ENCODE measurements at places on chromosomes 7 and 10.

DNA sequence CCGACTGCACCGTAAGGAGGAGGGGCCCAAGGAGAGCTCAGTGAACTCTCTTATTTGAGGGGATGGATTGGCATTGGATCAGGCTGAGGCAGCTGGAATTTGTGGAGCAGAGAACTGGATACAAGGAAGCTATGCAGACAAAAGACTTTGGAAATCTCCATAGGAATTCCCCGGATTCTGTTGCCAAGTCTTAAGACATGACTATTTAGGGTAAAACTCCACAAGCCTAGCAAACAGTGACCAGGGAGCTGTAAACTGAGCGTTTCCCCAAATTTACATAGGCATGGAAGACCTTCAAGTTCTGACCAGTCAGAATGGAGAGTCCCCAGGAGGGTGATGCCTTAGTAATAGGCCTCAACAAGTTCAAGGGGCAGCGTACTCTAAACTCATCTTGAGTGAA, 82.5 kb upstream of the PCBD1 start:
- DNase-seq, result peak; percentile 88

GRCh38 chr10:11610166-11610825, 1.2 kb downstream of the USP6NL start:
- no peak for DNase-seq

DNA sequence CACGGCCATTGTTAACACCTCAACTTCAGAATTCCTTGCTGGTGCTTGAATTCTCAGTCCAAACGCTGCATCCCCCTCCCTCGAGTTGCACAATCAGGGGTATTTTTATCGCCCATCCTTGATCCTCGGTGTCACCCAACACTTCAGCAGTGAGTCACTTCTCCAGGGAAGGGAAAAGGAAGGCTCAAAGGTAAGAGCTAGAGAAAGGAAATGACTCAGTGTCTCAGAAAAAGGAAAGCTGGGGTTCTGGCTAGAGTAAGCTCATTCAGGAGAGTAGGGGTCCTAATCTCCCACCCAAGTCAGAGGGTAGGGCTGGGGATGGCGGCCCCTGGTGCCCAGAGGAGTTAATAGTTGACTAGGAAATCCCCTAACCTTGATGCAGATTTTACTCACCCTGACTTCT, 39.8 kb upstream of the TRIM8 start:
- peak; percentile 94 for DNase-seq

DNA sequence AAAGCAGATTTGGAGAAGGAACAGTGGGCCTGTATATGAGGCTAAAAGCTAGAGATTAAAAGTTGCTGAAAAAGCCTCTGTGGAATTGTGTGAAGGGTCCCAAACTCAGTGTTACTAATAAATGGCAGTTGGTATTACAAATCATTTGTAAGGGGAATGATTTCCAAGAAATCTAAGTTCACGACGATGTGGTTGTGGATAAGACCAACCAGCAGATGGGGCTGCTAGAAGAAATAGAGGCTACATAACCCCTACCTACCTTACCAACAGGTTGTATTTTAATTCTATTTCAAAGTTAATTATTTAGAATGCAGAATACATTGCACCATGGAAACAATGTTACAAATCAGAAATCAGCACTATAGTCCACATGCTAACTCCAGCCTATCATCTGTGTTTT, 377.1 kb downstream of the HPSE2 start:
- no peak for DNase-seq

- no peak for DNase-seq
These were observed 280.0 kb downstream of the DGKB start for GRCh38 chr7:14622559-14622958.

DNA sequence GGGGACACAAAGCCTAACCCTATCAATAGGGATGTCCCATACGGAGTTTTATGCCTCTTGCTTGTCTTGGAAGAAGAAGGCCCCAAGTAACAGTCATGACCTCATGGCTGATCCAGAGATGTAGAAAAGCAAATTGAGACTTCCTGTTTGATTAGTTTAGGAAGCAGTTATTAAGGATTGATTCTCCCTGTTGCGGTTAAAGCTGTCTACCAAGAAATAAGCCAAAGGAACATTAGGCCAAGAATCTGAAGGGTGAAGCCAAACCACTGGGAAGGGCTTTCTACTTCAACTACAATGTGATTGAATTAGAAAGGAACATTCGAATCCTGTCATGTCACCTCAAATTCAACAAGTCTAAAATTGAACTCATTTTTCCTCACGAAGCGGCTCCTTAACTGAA, 60.5 kb upstream of the AGBL3 start:
- DNase-seq, result no peak

DNA sequence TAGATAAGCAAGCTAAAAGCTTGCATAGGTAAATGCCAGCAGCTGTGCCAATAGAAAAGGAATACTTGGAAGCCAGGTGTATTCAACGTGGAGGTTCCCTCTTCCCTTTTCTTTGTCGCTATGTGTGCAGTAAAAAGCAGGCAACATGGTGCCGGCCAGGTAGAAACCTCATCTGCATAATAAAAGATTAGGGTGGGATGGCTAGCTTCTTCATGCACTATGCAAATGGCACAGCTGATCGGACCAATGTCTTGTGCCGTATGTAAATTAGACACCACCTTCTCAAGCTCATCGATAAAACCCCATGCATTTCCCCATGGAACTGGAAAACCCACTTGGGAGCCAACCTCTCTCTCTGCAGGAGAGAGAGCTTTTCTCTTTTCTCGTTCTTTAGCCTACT, 150.9 kb upstream of the FOXK1 start:
- no peak for DNase-seq

GRCh38 chr10:11298116-11298515, 280.4 kb downstream of the CELF2 start:
- peak; percentile 22 for DNase-seq

DNA sequence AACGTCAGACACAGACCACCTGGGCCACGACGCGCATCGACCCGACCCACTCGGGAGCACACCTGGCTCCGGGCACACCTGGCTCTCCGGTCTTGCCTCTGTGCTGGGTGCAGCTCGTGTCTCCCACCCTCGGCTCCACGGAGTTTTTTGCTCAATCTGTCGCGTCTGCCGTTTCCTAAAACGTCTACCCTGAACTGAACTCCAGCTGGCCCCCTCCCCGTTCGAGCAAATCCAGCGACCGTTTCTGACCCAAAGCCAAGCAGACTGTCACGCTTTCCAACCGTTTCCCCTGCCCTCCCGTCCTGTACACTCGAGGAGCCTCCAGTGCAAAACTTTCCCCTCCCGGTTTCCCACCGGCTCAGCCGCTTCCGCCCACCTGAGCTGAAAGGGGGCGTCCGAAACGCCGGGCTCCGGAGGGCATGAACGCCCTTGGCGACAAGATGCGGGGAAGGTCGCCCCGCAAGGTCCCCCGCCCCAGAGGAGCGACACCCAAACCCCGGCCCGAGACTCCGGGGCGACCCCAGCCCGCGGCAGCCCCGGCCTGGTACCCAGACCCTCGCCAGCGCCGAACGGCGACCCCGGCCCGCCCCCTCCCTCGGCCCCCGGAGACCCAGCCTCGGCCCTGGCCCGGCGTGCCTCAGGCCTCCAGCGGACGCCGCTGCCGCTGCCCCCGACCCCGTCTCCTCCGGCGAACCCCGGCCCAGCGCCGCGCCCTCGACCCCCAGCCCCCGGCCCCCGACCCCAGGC, 557 bp downstream of the CYTH3 start:
- peak; percentile 9 for DNase-seq

- DNase-seq, result peak; percentile 79
These were observed at the start of gene NOD1 for GRCh38 chr7:30478349-30479201. NOD1 (minus strand) TSS chr7:30478784; CDS start chr7:30456921, 21,863 bp downstream.

- peak; percentile 66 for DNase-seq
These were observed 89.4 kb downstream of the DGKI start for GRCh38 chr7:137757146-137757925.

GRCh38 chr7:142017451-142017850, 21.8 kb downstream of the MGAM start:
- no peak for DNase-seq

DNA sequence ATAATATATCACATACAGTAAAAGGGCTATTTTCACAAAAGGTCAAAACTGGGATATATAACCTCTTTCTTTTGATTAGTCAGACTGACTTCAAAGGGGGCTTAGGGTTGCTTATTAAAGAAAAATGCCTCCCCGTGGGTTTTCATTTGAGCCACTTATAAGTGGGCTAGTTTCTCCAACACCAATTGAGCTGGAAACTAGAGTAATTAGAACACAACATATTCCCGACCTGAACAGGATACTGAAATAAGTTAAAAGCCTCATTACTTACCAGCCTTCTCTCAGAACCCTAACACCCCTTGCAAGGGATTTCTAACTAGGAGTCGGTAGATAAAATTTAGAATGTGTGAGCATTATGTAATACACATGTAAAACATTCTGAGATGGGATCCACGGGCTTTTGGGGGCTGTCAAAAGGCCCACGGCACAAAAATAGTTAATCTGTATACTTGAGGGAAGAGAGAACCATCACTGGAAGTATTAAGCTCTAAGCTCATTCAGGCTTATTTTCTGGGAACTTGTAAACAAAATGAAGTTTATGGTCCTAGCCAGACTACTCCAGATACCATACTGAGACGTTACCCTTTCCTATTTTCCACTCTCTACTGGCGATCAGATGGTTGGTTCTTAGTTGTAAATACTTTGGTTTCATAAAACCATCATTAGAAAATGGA, 29.3 kb upstream of the KMT2E start:
- no peak for DNase-seq

- peak; percentile 94 for DNase-seq
These were observed 72.9 kb upstream of the GRID1 start for GRCh38 chr10:86439544-86439943.

GRCh38 chr7:19407270-19407669, 262.0 kb upstream of the FERD3L start:
- no peak for DNase-seq

Data from kidney tubule cell (primary cell).